Stimulated activated CD4-positive, alpha-beta T cell treated with anti-CD3 and anti-CD28 coated beads, Interleukin-1b, Interleukin-23, amount 100 ng/mL, for 24 hours (primary cell): ENCODE measurements at places on chromosomes 16 and 17.
A peak's percentile ranks its signal among the peaks of the same experiment; 100 is the strongest.

DNA sequence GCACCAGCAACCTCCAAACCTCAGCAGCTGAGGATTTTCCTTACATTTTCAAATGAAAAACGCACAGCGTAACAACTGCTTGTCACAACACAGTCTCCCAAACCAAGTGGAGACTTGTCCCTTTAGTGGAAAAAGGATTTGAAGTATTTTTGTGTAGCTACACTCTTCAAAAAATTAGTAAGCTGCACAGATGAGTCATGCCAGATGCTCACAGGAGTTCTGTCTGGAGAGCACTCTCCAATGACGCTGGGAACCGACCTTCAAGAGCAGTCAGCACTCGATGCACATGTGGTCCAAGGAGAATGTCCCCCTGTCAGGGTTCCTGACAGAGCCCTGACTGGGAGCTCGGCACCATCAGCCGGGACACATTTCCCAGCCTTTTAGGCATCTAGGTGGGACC, 39.8 kb downstream of the MAP1LC3B start:
- DNase-seq, result no peak

DNA sequence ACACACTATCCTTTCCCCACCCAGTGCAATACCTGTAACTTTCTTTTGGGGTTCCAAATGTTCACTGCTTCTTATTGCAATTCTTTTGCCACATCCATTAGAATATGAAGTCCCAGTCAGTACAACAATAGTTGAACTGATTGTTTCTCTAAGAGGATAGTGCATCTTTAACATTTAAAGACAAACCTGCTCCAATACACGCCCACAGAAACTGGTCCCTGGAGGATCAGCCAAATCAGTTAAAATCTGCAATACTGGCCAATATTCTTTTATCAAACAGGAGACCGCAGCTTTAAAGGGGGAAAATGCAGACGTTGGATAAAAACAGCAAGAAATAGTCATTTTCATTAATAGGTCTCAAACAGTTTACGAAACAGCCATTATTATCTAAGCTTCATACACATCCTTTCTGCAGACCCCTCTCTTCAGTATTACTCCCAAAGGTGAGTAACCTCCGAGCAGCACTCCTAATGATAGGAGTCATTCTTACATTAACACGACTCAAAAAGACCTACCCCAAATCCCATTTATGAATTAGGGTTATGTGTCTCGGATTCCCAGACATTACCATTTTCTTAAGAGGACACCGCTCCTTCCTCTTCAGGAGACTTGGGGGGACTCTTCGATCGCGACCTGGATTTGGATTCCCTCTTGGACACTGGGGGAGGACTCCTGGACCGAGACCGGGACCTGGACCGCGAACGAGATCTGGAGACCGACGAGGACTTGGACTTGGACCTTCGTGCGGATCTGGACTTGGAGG, 1.4 kb downstream of the SRSF2 start:
- DNase-seq, result no peak

- no peak for DNase-seq
Measured at GRCh38 chr16:28891964-28892890, 13.9 kb downstream of the ATP2A1 start.

GRCh38 chr17:31869031-31869430, 10.0 kb upstream of the COPRS start:
- DNase-seq, result no peak

- no peak for DNase-seq
Measured at GRCh38 chr17:29449865-29450671, 59.9 kb downstream of the TAOK1 start.

GRCh38 chr17:76428511-76428910, 24.4 kb downstream of the UBE2O start:
- no peak for DNase-seq

DNA sequence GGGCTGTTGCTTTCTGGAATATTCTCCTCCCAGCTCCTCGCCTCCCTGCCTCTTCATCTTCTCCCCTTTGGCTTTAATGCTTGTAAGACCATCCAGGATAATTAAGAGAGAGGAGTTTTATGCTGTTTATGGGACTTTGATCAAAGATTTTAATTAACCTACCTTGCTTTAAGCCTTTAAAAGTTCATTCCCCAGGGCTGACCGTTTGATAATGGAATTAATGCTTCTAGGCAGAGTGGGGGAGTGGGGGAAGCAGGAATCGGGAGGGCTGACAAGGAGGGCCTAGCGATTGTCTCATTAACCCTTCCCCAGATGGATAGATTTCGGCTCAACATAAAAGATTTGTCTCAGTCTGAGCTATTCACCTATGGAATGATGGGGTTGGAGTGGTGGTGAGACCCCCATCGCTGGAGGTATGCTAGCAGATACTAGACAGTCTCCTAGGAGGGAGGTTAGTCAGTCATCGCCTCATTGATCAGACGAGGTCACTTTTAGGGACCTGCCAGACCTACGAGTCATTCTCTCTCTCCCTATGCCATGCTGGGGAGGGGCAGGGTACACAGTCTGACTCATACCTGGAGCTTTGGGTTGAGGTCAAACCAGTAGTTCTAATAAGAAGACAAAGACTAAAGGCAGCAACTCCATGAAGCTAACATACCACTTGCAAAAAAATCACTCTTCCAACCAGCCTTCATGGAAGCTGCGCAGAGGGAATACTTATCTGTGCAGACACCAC, 236.6 kb upstream of the NLRP1 start:
- no peak for DNase-seq

GRCh38 chr16:83040174-83040573, 413.4 kb downstream of the CDH13 start:
- no peak for DNase-seq

DNA sequence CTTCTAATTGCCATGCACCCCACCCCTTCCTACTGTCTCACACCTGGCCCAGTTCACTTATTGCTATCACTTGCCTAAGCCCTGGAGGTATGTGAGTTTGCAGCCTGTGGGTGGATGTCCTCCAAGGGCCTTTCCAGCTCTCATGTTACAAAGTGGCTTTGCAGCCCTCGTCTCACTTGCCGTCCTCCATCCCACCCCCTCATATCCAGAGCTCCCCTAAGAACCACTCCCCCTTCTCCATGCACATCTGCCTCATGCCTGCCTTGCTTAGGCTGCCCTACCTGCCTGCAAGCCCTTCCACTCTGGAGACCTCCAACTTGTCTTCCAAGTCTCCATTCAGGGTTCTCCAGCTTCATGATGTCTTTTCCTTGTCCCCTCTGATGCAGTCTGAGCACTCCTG, 119.4 kb upstream of the NLRP1 start:
- DNase-seq, result no peak

GRCh38 chr17:64783556-64784352, 121.6 kb upstream of the SMURF2 start:
- no peak for DNase-seq

DNA sequence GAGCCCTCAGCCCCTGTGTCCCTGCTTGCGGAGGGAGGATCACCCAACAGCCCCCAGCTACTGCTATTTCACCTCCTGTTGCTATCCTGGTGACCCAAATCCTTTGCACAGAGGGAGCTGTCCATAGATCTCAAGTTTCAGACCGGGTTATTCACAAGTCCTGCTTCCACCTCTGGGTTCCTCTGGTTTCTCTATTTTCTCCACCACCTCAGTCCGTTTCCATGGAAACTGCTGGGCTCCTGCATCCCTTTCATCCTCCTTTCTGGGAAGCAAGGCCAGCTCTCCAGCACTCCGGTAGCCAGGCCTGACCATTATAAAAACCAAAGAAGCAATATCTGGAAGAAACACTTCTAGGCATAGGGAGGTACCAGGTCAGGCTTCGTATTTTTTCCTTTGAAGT, 4.8 kb upstream of the CALB2 start:
- DNase-seq, result no peak

GRCh38 chr16:69188236-69188549, 1.2 kb downstream of the SNTB2 start:
- DNase-seq, result no peak

DNA sequence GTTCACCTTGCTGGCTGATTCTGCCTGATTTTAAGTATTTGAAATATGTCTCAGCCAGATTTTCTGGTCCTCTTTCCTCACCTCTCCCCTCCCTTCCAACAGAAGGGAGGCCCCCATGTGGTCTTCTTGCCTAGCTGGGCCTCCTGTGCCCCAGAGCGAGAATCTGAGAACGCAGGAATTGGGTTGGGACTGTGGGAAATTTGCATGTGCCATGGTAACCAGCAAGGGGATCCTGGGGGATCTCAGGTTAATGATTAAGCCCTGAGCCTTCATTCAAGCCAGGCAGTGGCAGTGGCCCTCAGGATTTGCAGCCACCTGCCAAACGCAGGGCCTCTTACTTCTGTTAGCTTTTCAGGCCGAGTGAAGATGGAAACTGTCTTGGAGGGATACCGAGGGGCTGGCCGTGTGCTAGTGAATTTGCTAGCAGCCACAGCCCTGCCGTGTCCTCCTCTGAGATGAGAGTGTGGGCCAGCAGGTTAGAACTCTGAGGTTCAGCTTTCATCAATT, 40.2 kb downstream of the KSR1 start:
- DNase-seq, result no peak

GRCh38 chr17:63001689-63002394, 35.8 kb downstream of the TANC2 start:
- no peak for DNase-seq

- DNase-seq, result peak; percentile 13
Measured at GRCh38 chr16:80806927-80807340, 2.5 kb upstream of the CDYL2 start.

GRCh38 chr17:37820313-37820994, 75.6 kb upstream of the HNF1B start:
- no peak for DNase-seq

DNA sequence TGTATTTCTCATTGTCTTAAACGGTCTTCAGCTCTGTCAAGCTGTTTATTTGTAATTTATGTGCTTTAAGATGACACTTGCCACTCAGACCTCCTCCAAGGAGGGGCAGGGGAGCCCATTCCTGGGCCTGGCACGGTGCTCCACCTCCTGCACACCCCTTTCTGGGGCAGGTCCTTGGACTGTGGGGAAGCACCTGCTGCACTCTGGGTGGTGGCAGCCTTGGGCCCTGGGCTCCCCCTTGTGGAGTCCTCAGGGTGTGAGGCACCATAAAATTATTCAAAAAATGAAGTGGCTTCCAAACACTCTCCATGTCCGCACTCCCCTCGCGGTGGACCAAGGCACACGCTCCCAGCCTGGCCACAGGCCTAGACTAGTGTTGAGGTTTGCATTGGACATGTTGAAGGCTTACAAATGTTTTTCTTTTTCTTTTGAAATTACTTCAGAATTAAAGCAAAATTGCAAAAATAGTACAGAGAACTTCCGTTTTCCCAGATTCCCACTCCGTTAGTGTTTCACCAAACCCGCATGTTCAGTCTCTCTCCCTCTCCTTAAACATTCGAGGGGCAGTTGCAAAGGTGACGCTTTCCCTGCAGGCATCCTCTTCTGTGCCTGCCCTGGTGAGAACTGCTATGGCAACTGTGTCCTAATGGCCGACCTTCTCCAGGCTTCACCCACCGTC, 32.4 kb downstream of the FOXK2 start:
- DNase-seq, result peak; percentile 71

GRCh38 chr16:68450741-68451255, 2.5 kb upstream of the SMPD3 start:
- DNase-seq, result no peak

DNA sequence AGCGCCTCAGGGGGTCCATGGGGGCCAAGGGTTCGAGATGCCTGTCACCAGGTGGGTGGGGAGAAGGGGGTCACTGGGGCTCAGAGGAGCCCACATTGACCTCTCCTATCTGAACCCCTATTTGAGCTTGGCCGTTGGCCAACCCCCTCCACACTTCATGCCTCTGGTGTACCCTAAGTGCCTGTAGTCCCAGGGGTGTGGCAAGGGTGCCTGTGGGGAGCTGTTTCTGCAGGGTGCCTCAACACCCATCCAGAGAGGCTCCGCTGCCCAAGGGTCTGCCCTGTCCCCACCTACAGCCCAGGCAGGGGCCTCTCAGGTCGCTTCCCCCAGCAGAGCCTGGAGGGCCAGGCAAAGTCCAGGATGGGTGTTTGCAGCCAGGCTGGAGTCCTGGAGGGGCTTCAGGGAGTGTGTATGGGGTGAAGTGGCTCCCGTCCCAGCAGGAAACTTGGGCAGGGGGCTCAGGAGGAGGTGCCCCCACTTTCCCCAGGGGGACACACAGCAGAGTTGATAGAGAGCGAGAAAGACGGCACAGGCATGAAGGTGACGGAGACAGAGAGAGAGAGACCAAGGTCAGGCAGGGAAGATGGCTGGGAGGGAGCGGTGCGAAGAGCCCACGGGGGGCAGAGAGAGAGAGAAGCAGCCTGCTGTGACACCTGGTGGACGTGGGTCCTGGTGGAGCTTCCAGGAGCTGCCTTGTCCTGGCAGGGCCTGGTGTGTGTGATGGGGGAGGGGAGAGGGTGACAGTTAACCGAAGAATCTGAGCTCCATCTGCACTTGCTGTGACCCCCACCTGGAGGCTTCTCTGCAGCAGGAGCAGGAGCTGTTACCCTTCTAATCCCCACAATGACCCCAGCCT, at the start of gene SEPTIN12:
TSS of gene SEPTIN12 (minus strand) at position 719 of the 856 bp plus-strand sequence. CDS start at position 19, 700 bp downstream.
- no peak for DNase-seq

DNA sequence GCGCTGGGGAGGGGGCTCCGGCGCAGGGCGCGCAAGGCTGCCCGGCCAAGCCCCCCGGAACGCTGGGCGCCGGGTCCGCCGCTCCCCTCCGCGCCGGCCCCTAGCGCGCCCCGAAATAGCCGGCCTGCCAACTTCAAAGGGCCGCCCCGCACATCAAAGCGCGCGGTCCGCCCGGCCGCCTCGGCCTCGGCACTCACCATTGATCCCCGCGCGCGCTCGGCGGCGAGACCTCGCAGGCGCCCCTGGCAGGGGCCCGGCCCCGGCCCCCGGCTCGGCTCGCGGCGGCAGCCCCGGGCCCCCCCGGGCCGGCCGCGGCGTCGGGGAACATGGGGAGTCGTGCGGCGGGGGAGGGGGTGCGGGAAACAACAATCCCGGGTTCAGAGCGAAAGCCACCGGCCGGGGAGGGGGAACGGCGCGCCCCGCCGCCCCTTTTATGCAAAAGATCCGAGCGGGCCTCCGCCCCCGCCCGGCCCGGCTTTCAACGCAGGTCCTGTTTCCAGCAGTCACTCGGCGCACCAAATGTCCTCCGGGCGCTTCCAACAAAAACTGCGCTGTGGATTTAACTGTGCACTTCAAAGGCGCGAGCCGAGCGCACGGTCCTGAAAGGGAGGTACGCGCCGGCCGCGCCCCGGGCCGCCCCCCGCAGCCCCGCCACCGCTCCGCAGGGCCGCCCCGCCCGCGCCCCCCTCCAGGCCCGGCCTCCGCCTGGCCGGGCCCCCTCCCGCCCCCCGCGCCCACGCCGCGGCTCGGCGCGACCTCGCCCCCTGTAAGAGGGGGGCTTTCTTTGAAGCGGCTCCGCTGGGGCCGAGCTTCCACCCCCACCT, 608 bp downstream of the AXIN2 start:
- DNase-seq, result peak; percentile 58

GRCh38 chr17:71649941-71650350, 470.9 kb upstream of the SOX9 start:
- DNase-seq, result no peak

DNA sequence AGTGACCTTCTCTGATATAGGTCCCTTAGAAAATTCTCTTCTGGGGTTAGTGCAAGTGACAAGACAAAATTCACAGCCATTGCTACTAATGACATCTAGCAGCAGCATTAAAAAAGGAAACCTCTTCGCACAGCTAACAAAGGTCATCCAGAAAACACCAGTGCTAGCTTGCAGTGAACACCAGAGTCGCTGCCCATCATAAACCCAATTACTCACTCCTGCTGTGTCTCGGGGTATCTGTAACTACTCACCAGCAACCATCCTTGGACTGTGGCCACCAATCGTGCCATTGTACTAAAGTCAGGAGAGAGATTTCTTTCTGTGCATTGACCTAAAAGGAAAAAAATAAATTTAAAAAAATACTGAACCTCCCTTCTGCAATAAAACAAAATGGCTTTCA, 1494.7 kb upstream of the CDH8 start:
- DNase-seq, result no peak

- DNase-seq, result no peak
Measured at GRCh38 chr16:78333808-78334207, 234.4 kb downstream of the WWOX start.
